Heart left ventricle (tissue), 16 donors: ENCODE measurements at places on chromosomes 2 and 18. TPM values are rescaled to one million over a fixed set of nuclear protein-coding genes. Genes with fewer than 3 reads are reported as not detected.

Gene IL18R1
- 0.50 TPM for total RNA-seq

DNA sequence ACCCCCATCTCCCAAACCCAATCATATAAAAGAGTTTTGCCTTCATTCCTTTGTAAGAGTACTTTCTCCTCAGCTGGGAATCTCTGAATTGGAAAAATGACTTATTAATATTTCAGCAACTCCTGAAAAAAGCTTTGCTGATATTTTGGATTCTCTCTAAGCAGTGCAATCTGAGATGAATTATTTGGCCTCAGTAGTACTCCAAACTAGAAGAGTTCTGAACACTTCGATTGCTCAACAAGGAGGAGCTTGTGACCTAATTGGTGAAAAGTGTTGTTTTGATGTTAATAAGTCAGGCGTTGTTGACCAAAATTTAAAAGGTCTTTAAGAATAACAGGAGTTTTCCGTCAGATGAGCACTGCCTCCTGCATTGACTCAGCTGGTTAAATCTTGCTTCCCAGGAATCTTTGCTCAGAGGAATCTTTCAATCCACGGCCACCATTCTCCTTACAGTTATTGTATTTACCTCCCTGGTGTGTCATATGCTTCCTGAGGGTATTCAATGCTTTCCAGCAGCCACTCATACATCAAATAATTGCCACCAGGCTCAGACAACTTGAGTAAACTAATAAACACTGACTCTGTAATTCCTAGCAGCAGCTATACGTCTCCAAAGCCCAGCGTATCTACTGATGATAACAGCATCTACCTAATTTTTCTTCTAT, 24.5 kb upstream of the LIPG start:
- no peaks in the 10 kb centered on the region for H3K27me3 ChIP-seq
- H3K4me1 ChIP-seq: no peaks in the 10 kb centered on the region
- no peak overlapping the region for H3K4me3 ChIP-seq
- H3K27ac ChIP-seq: no peak overlapping the region
- no peaks in the 10 kb centered on the region for H3K36me3 ChIP-seq

Gene HNRNPA3
- total RNA-seq: 73.3 TPM

Gene PDCD1
- total RNA-seq: 1.3 TPM

GRCh38 chr2:6309415-6310255, 556.1 kb downstream of the CMPK2 start:
- no peak overlapping the region for H3K27ac ChIP-seq
- no peak overlapping the region for H3K4me3 ChIP-seq
- no peaks in the 10 kb centered on the region for H3K36me3 ChIP-seq
- DNase-seq: no peak
- H3K4me1 ChIP-seq: no peaks in the 10 kb centered on the region
- no peaks in the 10 kb centered on the region for H3K27me3 ChIP-seq

GRCh38 chr2:72920318-72921087, 3.2 kb downstream of the EMX1 start:
- H3K4me1 ChIP-seq: peaks cover 53% of the 10 kb centered on the region
- H3K36me3 ChIP-seq: no peaks in the 10 kb centered on the region
- H3K27ac ChIP-seq: no peak overlapping the region
- H3K27me3 ChIP-seq: peaks cover 98% of the 10 kb centered on the region
- H3K4me3 ChIP-seq: peak overlapping the region; percentile 38
